ENCODE measurements at places on chromosomes 1 and 21. TPM values are rescaled to one million over a fixed set of nuclear protein-coding genes. Genes with fewer than 3 reads are reported as not detected.

The TTLL7 gene
- total RNA-seq, result 9.4 TPM

The OR6N1 gene
- not detected for total RNA-seq

The TLCD4 gene
- 0.23 TPM for total RNA-seq

The PRDM15 gene
- total RNA-seq, result 3.3 TPM

The SLAMF6 gene
- not detected for total RNA-seq

The SLC5A3 gene
- total RNA-seq, result 16.1 TPM

The RGS16 gene
- total RNA-seq, result 0.37 TPM

The TRAF3IP3 gene
- not detected for total RNA-seq

The PADI1 gene
- not detected for total RNA-seq

DNA sequence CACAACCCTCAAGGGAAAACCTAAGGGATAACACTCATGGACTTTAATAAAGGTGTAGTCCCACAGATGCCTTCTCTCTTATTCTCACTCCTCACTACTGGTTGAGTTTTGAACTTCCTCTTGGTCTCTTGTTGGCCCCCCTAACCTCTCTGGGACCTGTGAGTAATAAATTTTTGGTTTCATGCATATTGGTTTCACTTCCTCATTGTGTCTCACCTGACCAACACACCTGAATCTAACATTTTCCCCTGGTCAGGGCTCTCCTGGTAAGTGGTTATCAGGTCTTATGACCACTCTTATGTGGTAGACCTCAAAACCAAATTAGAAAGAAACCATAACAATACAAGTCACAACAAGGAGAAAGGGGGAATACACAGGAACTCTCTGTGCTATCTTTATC, 60.5 kb upstream of the PRMT6 start:
- H3K4me3 ChIP-seq, result no peak overlapping the region
- H3K27ac ChIP-seq, result no peak overlapping the region
- H3K4me1 ChIP-seq, result no peaks in the 10 kb centered on the region
- H3K36me3 ChIP-seq, result no peaks in the 10 kb centered on the region
- no peaks in the 10 kb centered on the region for H3K27me3 ChIP-seq

DNA sequence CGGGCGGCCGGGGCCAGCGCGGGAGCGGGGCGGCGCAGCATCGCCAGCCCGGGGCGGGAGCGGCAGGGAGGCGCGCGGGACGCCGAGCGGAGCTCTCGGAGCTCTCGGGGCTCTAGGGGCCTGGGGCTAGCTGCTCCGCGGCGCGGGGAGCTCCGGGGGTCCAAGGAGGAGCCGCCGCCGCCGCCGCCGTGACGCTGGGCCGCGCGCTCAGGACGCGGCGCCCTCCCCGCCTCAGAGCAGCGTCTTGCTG, 147 bp downstream of the CLSTN1 start:
- no peak for DNase-seq
- H3K4me3 ChIP-seq, result peak overlapping the region; percentile 46
- H3K36me3 ChIP-seq, result peaks cover 4% of the 10 kb centered on the region

- H3K27me3 ChIP-seq, result no peaks in the 10 kb centered on the region
- no peak overlapping the region for H3K4me3 ChIP-seq
- DNase-seq, result no peak
- H3K4me1 ChIP-seq, result peaks cover 9% of the 10 kb centered on the region
- no peak overlapping the region for H3K27ac ChIP-seq
- no peaks in the 10 kb centered on the region for H3K36me3 ChIP-seq
Measured at GRCh38 chr1:161872506-161872905, 106.4 kb downstream of the ATF6 start.

- no peak overlapping the region for H3K27ac ChIP-seq
- no peak overlapping the region for H3K4me3 ChIP-seq
- peaks cover 2% of the 10 kb centered on the region for H3K27me3 ChIP-seq
- no peaks in the 10 kb centered on the region for H3K36me3 ChIP-seq
- H3K4me1 ChIP-seq, result no peaks in the 10 kb centered on the region
Measured at GRCh38 chr1:13514821-13515220, 1.0 kb upstream of the LRRC38 start.

DNA sequence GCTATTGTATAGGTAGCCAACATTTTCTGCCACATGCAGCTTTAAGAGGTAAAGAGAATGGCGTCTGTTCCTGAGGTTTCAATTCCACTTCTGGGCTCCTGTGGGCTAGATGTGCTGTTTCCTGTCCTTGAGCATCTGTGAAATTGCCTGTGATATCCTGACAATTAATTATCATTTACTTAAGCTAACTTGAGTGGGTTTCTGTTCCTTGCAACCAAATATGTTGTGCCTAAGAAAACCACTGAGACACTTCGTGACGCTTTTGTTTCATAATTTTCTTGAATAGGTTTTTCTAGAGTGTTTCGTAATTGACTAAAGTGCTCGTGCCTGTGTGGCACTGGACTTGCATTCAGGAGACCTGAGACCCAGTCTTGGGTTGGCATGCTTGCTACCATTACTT, 127.3 kb upstream of the POU3F1 start:
- no peaks in the 10 kb centered on the region for H3K4me1 ChIP-seq
- peaks cover 8% of the 10 kb centered on the region for H3K27me3 ChIP-seq
- no peak overlapping the region for H3K4me3 ChIP-seq
- no peak overlapping the region for H3K27ac ChIP-seq
- H3K36me3 ChIP-seq, result no peaks in the 10 kb centered on the region

- H3K36me3 ChIP-seq, result no peaks in the 10 kb centered on the region
- no peaks in the 10 kb centered on the region for H3K27me3 ChIP-seq
- H3K4me1 ChIP-seq, result peaks cover 52% of the 10 kb centered on the region
- DNase-seq, result peak; percentile 88
Measured at GRCh38 chr1:183191833-183192232, 5.8 kb downstream of the LAMC2 start.

- no peak overlapping the region for H3K4me3 ChIP-seq
- no peak overlapping the region for H3K27ac ChIP-seq
- H3K27me3 ChIP-seq, result peaks cover 4% of the 10 kb centered on the region
Measured at GRCh38 chr1:112794654-112795239, 79.6 kb upstream of the PPM1J start.

GRCh38 chr1:101193733-101194169, 43.1 kb upstream of the S1PR1 start:
- H3K36me3 ChIP-seq, result no peaks in the 10 kb centered on the region
- no peaks in the 10 kb centered on the region for H3K27me3 ChIP-seq
- H3K4me3 ChIP-seq, result no peak overlapping the region
- DNase-seq, result no peak
- peaks cover 28% of the 10 kb centered on the region for H3K4me1 ChIP-seq

- H3K4me1 ChIP-seq, result peaks cover 11% of the 10 kb centered on the region
- DNase-seq, result no peak
- no peaks in the 10 kb centered on the region for H3K36me3 ChIP-seq
- no peak overlapping the region for H3K27ac ChIP-seq
- peaks cover 10% of the 10 kb centered on the region for H3K27me3 ChIP-seq
Measured at GRCh38 chr21:38493549-38494250, 4.6 kb downstream of the ERG start.

DNA sequence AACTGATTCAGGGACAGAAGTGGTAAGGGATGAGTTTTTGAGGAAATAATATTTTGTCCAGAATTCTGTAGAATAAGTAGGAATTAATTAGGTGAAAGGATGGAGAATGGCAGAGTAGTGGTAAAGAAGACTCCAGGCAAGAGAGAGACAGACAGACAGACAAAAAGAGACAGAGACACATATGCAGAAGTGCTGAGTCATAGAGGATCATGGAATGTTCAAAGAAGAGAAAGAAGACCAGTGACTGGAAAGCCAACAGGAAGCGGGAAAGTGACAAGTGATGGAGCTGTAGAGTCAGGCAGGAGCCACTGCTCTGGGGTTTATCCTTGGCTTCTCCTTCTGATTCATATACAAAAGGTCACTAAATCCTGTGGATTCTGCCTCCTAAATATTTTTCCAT, 85.9 kb downstream of the UROD start:
- H3K36me3 ChIP-seq, result no peaks in the 10 kb centered on the region
- peaks cover 10% of the 10 kb centered on the region for H3K27me3 ChIP-seq
- H3K4me1 ChIP-seq, result no peaks in the 10 kb centered on the region
- H3K27ac ChIP-seq, result no peak overlapping the region

- H3K36me3 ChIP-seq, result no peaks in the 10 kb centered on the region
- peak overlapping the region; percentile 93 for H3K4me3 ChIP-seq
- peak; percentile 23 for DNase-seq
Measured at GRCh38 chr1:231420959-231421545, 1.0 kb downstream of the EGLN1 start.

DNA sequence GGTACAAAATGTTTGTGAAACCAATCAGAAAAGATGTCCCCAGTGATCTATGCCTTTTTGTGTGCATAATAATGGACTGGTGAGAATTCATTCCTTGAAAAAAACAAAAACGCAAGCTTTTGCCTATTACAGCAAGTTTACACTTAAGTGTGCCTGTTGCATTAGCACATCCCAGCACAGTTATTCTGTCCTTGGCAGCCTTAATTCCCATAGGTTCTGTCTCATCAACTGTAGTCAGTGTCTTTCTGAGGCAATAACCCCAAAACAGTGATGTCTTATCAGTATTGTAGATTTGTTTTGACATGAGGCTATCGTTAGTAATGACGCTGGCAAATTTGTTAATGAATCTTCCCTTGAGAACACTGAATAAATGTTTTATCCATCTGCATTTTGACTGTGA, 109.9 kb upstream of the KCTD3 start:
- H3K4me3 ChIP-seq, result no peak overlapping the region
- no peaks in the 10 kb centered on the region for H3K36me3 ChIP-seq
- H3K27me3 ChIP-seq, result peaks cover 8% of the 10 kb centered on the region
- H3K27ac ChIP-seq, result no peak overlapping the region

DNA sequence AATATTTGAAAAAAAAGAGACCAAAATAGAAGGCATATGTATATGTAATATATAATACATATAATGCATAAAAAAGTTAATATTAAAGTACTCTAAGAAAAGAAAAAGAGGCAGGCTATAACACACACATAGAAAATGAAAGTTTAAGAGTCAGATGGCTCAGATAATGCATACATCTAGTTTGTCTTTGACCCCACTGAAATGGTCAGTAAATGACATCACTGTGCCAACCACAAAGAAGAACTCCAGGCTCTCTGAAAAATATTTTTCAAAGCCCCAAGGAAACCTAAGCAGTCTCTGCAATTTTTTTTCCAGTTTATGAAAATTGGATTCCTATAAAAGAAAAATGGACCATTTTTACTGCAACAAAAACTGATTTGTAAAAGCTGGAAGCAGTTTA, 55.4 kb upstream of the SCYL3 start:
- H3K36me3 ChIP-seq, result no peaks in the 10 kb centered on the region
- no peak overlapping the region for H3K4me3 ChIP-seq
- H3K4me1 ChIP-seq, result peaks cover 6% of the 10 kb centered on the region
- H3K27me3 ChIP-seq, result no peaks in the 10 kb centered on the region
- no peak overlapping the region for H3K27ac ChIP-seq

DNA sequence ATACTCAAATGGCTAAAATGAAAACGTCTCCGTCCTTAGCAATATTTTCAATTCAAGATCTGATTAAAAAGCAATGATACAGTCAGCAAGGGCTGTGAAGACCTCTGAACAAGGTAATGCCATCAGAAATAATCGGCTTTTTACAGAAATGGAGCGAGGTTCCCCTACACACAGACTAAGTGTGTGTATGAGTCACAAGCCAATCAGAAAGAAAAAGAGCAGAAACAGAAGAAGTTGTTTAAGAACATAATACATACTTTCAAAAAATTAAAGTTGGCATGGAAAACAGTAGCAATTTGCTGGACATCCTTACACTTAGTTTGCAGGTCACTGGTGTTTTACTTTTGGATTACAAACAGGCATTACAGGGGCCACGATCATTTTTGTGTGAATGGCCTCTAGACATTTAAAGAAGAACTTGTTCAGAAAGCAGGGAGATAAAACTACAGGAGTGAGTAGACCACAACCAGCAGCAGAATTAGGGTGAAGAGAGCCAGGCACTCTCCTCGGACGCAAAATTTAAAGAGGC, 350.0 kb upstream of the RUNX1 start:
- peaks cover 59% of the 10 kb centered on the region for H3K4me1 ChIP-seq
- no peak for DNase-seq
- peaks cover 5% of the 10 kb centered on the region for H3K36me3 ChIP-seq
- H3K27ac ChIP-seq, result peak overlapping the region; percentile 22
- H3K27me3 ChIP-seq, result no peaks in the 10 kb centered on the region

DNA sequence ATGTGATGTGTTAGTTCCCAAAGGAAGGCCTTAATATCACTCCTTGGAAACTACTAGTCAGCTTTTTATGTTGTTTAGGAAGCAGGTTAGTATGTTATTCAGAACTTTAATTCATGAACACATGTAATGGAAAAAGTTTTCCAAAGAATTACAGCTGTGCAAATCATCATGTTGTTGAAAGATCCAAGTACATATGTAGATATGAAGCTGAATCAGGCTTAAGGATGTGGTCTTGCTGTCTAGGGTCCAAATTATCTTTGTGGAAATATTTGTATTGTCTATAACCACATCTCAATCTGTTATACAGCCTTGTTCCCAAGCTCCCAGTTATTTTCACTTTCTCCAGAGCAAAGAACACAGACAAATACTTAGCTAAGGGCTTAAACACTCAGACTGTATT, 231.6 kb downstream of the TPR start:
- no peak for DNase-seq
- H3K36me3 ChIP-seq, result peaks cover 9% of the 10 kb centered on the region
- H3K4me3 ChIP-seq, result no peak overlapping the region
- no peak overlapping the region for H3K27ac ChIP-seq
- peaks cover 38% of the 10 kb centered on the region for H3K4me1 ChIP-seq

DNA sequence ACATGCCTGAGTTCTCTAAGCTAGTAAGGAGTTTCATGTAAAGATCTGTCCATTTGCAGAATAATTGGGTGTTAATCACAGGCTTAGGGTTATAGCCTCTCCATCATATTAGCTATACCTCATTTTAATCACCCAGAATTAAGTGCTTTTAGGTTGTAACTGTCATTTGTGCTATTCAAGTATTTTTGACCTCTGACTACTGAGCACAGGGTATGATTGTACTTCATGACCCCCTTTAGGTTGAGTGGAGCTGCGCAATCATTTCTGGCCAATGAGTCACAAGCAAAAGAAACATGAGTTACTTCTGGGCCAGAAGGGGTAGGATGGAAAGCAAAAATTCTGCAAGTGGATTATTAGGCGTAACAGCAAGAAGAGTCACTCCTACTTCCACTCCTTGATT, 8.4 kb upstream of the SNX7 start:
- DNase-seq, result no peak
- H3K4me1 ChIP-seq, result peaks cover 8% of the 10 kb centered on the region
- no peak overlapping the region for H3K27ac ChIP-seq
- H3K4me3 ChIP-seq, result no peak overlapping the region
- H3K27me3 ChIP-seq, result peaks cover 5% of the 10 kb centered on the region
- no peaks in the 10 kb centered on the region for H3K36me3 ChIP-seq
